ENCODE measurements at places on chromosomes 13 and 19.

DNA sequence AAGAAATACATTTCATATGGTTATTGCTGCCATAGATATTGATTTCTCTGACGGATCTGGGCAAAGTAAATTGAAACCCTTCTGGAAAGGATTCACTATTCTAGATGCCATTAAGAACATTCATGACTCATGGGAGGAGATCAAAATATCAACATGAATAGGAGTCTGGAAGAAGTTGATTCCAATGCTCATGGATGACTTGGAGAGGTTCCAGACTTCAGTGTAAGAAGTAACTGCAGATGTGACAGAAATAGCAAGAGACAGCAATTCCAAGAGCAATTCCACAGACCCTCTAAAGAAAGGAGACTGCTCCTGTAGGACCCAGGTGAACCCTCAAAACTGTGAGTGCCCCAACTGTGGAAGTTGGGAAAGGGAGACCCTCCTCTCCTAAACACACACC, 30.9 kb upstream of the KCTD12 start:
- no peak for DNase-seq

DNA sequence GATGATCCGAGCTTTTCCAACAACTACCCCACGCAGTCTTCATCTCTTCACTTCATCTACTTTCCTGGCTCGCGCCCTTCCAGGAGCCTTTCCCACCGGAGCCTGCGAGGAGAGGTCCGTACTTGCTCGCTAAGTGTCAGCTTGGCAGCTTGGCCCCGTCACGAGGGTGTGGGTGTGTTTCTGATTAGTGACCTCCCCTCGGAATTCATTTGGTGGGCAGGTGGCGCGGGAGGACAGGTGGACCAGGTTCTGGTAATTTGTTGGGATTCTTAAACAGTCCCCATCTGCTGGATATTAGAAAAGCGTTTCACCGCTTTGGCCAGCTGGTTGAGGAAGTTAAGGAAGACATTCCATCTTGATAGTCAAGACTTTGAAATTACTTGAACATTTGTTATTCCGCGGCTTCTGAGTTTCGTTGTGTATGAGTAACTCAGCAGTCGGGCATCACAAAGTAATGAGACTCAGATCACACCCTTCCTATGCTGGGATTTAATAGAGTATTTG, 515 bp downstream of the UFM1 start:
- DNase-seq: peak; percentile 28

DNA sequence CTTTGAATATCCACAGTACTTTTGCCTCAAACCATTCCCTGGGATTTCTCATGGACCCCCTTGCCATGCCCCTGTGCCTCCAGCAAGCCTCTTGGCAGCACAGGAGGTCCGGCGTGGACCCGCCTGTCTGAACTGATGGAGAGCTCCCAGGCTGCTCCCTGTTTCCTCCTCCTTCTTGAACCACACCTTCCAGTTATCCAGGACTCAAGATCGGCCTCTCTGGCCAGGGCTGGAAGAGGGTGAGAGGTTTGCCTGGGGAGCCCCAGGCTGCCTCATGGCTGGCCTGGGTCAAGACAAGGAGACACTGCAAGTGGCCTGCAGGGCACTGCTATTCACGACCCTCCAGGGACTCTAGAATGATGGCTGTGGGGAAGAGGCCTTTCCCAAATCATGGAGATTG, 93.6 kb upstream of the WASF3 start:
- no peak for DNase-seq

- DNase-seq: no peak
These were observed 75.7 kb upstream of the ZNF91 start for GRCh38 chr19:23470873-23471545.

GRCh38 chr19:45097776-45098520, 5.0 kb downstream of the PPP1R37 start:
- no peak for DNase-seq

GRCh38 chr19:46181388-46181779, 33.3 kb downstream of the IGFL2 start:
- DNase-seq: peak; percentile 76

- no peak for DNase-seq
These were observed 2590.1 kb downstream of the PCDH9 start for GRCh38 chr13:64640002-64640401.

- no peak for DNase-seq
These were observed 139.8 kb downstream of the MIPEP start for GRCh38 chr13:23749288-23749873.

GRCh38 chr13:77353995-77354394, 27.1 kb upstream of the MYCBP2 start:
- peak; percentile 71 for DNase-seq

DNA sequence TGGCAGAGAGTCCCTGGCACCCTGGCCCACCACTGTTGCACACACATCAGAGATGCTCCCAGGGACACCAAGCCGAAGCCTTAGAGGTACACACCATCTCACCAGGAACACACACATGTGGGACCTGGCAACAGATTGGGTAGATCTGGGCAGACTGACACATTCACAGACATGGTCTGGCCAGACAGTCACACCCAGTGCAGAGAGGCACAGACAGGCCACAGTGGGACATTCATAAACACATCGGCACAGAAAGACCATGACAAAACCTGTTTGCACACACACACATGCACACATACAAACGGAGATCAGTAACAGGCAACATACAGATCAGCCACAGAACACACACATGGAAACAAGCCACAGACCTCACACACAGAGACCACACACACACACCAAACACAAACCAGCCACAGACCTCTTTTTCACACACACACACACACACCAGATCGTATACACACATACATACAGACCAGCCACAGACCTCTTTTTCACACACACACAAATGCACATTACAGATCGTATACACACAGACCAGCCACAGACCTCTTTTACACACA, 6.3 kb upstream of the JUNB start:
- DNase-seq: peak; percentile 62

DNA sequence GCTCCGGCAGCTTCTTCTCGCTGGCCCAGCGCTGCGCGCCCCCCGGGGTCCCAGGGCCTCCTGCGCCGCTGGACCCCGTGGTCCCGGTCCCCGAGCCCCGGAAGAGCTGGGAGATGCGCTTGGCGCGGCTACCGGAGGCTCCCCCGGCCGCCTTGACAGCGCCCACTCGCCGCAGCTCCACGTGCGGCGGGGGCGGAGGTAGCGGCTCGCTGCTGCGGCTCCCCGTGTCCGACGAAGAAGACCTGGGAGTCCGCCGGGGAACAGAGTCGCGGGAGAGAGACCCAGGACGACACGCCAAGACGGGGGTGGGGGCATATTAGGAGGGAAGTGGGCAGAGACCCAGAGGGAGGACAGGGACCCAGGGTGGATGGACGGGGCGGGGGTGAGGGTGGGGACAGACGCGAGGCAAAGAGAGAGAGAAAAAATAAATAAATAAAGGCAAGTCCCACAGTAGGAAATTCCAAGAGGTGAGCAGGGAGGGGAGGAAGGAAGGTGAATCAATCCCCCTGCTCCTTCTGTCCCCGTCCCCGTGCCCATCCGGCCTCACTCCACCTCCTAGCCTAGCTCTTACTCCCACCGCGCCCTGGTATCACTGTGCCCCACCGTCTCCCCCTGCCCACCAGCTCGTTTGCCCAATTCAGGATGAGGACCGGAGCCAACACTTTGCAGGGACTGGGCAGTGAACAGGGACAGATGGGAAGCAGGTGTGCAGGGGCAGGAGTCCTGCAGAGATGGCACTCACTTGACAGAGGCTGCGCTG, 826 bp downstream of the RASIP1 start:
- DNase-seq: no peak

- DNase-seq: no peak
These were observed 335.5 kb upstream of the TMTC4 start for GRCh38 chr13:101010100-101010499.

All from CD14-positive monocyte (primary cell).